ENCODE measurements at places on chromosomes 5 and 9. TPM values are rescaled to one million over a fixed set of nuclear protein-coding genes. Genes with fewer than 3 reads are reported as not detected.

KIAA1958 gene
- 2.3 TPM for total RNA-seq

PIP5K1B gene
- not detected for total RNA-seq

FBLL1 gene
- 0.30 TPM for total RNA-seq

ORM2 gene
- total RNA-seq = not detected

IL9 gene
- not detected for total RNA-seq

TRAF1 gene
- 3.8 TPM for total RNA-seq

FOXD4L6 gene
- total RNA-seq = not detected

DNAH5 gene
- total RNA-seq = 0.32 TPM

PIP5KL1 gene
- total RNA-seq = 0.91 TPM

CCDC180 gene
- total RNA-seq = 0.65 TPM

ACSL6 gene
- not detected for total RNA-seq

SPATA31E1 gene
- not detected for total RNA-seq

TXNDC8 gene
- total RNA-seq = not detected

ANKRD33B gene
- total RNA-seq = 7.4 TPM

CNTRL gene
- total RNA-seq = 7.1 TPM

AK8 gene
- total RNA-seq = 0.30 TPM

GNG10 gene
- total RNA-seq = 76.7 TPM

SUSD3 gene
- not detected for total RNA-seq

MPDZ gene
- total RNA-seq = 61.7 TPM

RNF145 gene
- total RNA-seq = 43.9 TPM

TMED9 gene
- 215 TPM for total RNA-seq

SPAAR gene
- total RNA-seq = 14.3 TPM

TRPM3 gene
- total RNA-seq = 1.6 TPM

HTR4 gene
- not detected for total RNA-seq

NTRK2 gene
- 0.30 TPM for total RNA-seq

CFAP90 gene
- total RNA-seq = not detected

LOX gene
- total RNA-seq = 35.4 TPM

SV2C gene
- not detected for total RNA-seq

ARAP3 gene
- 28.4 TPM for total RNA-seq

STKLD1 gene
- 0.61 TPM for total RNA-seq

NTNG2 gene
- total RNA-seq = under 0.01 TPM

LMX1B gene
- not detected for total RNA-seq

LPAR1 gene
- total RNA-seq = 0.32 TPM

MZB1 gene
- total RNA-seq = 0.32 TPM

Measured in epithelial cell of umbilical artery (primary cell).